ENCODE measurements at places on chromosomes 16 and 17.

- no peak for DNase-seq
Measured at GRCh38 chr17:76640550-76641380, 2.8 kb downstream of the ST6GALNAC1 start.

GRCh38 chr17:62611292-62611691 is 16.2 kb upstream of the MRC2 start:
- DNase-seq, result no peak

- no peak for DNase-seq
Measured at GRCh38 chr16:75095204-75095621, 21.4 kb downstream of the LDHD start.

DNA sequence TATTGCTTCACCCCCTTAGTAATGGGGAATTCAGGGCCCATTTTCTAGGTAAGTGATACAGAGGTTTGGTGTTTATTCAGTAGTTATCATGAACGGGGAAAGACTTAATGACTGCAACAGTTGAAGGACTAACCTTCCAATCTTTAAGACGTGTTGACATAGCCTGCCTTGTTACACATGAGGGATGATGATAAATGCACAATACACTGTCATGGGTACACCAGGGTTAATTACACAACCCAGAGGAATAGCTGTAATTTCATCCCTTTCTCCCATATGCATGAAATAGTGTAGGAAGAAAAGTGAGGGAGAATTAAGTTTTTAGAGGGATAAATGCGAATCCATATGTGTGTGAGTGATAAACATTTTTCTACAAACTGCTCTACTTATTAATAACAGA is 10.7 kb downstream of the MYH4 start:
- no peak for DNase-seq

DNA sequence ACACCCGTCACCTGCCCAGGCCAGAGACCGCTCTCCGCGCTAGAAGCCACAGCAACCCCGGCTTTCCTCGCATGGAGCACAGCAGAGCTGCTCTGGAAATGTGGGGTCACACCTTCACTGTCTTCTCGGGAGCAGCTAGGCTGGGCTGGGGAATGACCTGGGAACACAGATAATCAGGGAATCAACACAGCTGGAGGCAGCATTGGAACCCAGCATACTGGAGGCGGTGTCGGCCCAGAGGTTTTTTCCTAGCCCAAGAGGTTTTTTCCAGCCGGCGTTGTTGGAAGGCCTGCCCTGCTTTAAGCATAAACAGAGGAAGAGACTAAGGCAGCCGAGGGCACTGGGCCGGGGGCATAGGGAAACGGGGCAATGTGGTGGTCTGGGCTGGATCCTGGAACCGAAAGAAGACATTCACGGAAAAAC is 791 bp upstream of the PLD6 start:
- no peak for DNase-seq

DNA sequence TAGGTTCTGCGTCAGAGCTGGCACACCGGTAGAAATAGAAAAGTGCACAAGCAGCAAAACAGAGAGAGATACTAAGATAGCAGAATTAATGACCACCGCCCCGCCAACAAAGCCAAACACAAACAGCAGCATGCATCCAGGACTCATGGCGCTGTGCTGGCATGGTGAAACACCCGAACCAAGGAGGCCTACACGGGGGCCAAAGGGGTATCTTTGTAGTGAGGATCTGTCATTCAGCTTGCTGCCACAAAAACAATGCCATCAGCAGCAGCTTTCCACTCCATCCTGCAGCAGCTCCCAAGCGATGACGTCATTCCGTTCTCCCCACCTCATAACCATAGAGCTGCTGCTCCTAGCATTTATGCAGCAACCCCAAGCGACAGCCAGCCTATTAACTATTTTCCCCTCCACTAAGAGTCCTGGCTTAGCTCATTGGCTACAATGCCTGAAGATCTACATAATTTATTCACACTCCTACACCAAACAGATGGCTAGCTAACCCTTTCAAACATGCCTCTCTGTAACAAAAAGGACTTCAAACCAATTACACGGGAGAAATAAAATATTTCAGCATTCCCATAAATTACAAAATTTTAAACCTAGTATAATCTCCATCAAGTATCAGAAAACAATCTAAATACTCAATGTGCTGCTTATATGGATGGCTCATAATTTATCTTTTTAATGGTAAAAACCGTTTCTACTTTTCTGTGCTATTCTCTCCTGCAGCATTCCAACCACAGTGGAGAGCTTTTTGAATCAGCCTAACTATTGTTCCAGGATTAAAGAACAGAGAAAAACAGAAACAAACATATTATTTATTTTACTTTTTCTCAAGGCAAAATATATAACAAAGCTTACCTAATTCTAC is 73.9 kb downstream of the SPAG9 start:
- DNase-seq, result no peak

Data from stimulated activated CD4-positive, alpha-beta T cell treated with anti-CD3 and anti-CD28 coated beads, Interleukin-1b, Interleukin-23, amount 100 ng/mL, for 48 hours (primary cell).